Stimulated activated CD8-positive, alpha-beta memory T cell treated with anti-CD3 and anti-CD28 coated beads, Interleukin-4, amount 100 ng/mL, for 1 hour (primary cell): ENCODE measurements at places on chromosomes 12 and 14.

DNA sequence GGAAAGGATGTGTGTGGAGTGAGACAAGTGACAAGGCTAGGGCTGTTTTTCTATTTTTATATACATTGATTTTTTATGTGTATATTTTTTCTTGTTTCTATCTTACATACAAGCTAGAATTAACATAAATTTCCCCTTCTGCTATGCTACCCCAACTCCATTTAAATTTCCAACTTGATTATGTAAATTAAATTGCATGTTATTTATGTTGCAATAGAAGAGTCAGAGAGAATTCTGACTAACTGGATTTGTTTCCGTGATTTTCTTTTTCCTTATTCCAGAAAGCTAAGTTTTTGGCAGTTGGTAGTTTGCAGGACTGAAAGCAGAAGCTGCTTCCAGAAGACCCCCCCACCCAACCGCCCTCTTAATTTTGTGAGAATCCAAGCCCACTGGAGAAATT is 8.9 kb upstream of the YBX3 start:
- no peak for DNase-seq

DNA sequence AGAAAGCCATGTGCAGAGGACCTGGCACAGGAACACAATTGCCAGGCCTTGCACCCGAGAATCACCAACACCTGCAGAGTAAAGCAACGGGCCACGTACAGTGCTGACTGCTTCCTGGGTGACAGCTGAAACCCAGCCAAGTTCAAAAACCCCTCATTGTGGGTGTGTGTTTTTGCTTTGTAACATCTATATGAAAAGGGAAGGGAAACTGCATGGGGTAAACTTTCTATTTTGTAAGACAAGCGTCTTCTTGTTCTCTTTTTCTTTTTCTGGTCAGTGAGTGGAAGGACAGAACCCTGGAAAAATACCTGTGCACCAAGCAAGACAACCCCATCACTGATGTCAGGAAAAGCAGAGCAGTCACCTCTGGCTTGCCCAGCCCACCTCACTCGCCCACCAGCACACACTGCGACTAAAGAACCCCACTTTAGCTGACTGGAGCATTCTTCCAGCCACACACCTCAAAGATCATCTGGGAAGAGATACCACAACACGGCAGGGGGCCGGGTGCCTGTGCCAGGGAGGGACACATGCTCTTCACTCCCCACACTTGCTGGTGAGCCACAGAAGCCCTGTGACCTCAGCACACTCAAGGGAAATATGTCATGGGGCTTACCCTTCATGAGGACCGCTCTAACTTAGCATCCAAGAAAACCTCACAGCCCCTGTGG is 172.3 kb downstream of the NDUFA12 start:
- no peak for DNase-seq

DNA sequence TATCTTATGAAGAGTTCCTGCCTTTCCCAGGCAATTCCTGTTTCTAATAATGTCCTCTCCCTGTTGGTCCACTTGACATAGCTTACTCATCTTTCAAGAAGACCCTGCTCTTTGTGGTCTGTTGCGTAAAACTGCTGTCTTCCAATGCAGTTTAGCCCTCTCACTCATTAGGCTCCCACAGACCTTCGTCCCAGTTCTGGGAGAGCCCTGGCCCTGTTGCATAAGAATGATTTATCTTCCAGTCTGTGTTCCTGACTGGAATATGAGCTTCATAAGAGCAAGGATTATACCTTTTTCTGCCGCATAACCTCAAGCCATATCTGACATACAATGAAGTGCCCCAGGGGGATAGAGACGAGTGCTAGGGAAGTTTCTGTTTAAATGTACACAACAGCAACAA is 365.9 kb upstream of the NOVA1 start:
- no peak for DNase-seq

DNA sequence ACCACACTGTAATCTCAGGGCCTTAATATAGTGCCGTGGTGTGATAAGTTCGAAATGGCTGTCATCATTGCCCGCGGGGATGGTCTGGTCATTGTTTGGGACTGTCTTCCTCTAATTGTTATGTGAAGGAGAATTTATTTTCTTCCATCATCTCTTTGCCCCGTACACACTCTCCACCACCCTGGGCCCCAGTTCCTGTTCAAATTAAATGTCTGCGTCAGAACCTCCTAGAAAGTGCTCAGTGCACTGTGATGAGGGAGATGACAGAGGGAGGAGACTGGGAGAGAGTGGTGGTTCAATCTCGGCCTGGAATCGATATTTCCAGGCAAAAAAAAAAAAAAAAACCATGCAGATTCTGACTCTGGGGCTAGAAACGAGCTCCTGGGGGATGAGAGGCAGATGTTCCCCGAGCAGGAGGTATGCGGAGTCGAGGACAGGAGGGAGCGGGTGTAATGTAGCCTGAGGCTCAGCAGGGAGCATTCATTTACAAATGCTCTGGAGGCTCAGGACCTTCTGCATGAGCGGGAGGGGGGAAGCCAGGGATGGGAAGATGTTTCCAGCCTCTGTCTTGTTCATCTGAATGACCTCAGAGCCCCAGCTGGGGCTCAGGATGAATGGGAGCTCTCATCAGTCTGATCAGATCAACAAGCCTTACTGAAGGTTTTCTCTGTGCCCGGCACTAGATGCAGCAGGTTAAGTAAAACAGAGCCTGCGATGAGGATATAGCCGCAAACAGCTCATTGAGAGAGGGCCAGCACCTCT is 219.5 kb downstream of the TBX5 start:
- DNase-seq, result no peak

DNA sequence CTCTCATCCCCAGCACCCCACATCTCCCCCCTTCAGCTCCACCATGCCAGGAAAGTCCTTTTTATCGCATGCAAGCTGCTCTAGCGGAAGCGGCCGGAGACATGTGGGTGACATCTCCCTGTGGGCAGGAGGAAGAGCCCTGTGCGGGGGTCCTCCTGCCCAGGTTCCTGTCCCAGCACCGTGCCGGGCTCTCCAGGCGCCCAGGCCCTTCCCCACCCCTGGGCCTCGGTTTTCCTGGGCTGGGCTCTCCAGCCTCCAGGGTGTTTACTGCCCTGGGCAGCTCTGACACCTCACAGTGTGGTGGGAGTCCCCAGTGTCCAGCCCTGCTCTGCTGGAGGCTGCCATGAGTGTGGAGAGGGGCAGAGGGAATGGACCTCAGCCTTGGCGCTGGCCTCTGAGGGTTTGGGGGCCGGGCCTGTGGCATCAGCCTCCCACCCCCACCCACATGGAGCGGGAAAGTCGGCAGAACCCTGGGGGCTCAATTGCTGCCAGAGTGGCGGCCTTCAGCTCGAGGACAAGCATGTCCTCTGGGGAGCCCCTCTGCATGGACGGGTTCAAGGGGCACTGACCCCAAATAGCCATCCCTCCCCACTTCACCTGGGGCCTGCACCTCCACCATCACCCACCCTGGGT is 16.9 kb downstream of the ASPG start:
- no peak for DNase-seq

DNA sequence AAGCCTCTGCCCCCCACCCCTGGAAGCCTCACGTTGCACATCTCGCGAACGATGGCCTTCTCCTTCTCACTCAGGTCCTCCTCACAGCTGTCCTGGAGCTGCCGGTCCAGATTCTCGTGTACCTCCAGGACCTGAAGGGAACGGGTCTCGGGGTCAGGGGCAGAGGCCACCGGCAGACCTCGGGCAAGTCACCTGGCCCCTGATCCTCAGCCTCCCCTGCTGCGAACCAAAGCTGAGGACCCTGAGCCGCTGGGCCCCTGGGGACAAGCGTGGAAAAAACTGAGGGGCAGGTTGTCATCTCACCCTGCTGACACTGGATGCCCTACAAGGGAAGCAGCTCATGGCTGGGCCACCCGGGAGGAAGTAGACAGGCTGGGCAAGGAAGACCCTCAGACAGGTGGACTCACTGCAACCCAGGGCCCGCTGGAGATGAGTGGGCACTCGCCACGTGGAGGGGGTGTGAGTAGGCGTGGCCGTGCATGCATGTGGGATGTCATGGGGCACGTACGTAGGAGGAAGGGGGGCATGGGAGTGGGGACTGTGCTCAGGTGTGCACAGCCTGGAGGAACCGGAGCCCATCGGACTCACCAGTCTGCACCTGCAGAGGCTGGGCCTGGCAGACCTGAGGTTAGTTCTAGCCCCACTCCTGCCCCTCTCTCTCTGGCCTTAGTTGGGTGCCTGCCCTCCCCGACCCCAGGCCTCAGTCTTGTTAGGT is 35.1 kb downstream of the CCNK start:
- no peak for DNase-seq

DNA sequence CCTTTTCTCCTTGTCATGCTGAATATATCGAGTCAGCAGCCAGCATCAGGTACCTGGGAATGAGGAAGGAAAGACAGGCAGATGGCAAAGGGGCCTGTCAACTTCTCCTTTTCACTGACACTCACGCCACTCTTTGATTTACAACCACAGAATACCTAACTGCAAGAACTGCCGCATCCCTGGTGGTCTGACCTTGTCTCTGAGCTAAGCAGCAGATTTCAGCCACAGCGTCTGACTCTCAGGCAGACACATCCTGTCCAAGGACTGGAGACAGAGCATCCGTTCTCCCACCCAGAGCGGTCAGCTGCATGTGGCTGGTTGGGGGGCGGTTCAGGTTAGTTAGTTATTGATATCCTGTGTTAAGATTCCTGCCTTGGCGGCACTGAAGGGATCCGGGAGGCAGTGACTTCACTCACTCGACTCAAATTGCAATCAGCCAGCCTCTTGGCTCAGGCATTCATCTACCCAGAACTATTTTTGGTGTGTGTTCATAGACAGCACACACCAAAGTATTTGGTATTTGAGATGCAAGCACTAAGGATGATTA is 11.2 kb upstream of the MAP1LC3B2 start:
- DNase-seq, result no peak

- DNase-seq, result no peak
These were observed 206.2 kb downstream of the CHST11 start for GRCh38 chr12:104662908-104663307.

GRCh38 chr14:69688299-69688649 is 76.9 kb downstream of the SUSD6 start:
- no peak for DNase-seq

DNA sequence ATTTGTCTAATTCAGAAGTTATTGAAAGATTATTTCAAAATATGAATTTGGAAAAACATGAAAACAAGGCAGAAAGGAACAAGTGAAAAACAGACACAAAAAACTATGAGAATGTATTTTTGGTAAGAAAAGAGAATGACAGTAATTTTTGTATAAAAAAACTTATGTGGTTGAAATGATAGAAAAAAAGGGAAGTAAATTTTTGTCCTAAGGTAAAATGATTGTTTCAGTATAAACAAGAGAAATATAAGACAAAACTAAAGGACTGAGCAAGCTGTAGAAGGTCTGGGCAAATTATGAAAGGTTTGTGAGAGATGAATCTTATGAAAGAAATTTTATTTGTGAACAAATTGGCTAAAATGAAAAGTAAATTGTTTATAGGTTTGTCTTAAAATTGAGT is 44.6 kb downstream of the CEP83 start:
- no peak for DNase-seq

DNA sequence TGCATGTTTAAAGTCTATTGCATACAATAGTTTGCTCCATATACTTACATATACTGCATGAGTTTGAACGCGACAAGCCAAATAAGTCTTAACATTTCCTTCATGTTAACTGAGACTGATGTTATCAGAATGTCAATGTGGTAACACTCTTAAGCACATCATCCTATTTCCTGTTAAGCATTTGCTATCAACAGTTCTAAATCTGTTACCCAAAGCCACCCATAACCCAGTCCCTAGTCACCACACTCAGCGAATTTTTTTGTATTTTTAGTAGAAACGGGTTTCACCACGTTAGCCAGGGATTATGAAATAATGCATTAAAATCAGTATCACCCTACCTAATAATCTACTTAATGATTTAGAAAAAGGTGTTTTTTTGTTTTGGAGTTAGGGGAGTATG is 39.4 kb downstream of the HNRNPC start:
- no peak for DNase-seq

- peak; percentile 34 for DNase-seq
These were observed 896 bp downstream of the EIF5 start for GRCh38 chr14:103334644-103335622.

DNA sequence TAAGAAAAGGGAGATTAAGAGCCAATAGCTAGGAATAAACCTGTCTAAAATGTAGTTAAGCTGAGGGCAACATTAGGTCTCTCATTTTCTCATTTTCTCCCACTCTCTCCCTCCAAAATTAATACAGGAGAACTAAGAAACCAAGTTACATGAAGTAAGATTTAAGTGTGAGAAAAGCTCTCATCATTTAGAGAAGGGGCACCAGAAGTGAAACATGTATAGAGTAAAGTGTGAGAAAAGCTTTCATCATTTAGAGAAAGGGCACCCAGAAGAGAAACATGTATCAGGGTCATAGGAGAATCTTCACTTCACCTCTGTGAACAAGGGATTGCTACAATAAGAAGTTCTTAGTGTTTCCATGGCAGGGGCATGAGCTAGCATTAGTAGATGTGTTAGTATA is 132.4 kb upstream of the CNTN1 start:
- no peak for DNase-seq

DNA sequence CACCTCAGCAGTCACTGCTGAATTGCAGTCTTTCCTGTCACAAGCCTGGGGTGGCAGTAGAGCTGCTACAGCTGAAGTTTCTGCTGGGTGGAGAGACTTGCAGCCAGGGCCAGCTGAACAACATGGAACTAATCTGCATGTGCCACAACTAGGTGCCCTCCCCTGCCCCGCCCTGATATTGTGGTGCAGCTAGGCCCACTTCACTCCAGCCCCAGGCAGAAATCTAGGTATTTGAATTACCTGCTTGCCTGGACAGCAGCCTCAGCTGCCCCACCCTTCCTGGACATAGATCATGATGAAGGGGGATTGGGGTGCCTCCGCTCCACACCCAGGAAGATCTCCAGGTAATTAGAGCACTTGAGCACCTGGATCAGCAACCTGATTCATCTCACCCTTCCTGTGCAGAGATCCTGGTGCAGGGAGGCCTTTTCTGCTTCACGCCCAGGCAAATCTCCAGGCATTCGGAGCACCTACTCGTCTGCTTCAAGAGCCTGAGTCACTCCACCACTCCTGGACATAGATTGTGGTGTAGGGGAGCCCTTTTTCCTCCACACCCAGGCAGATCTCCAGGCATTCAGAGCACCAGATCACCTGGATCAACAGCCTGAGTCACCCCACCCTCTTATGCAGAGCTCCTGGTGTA is 477.0 kb downstream of the SOX5 start:
- DNase-seq, result no peak
